CD4-positive, alpha-beta T cell treated with Interleukin-10 for 1 hour (primary cell): ENCODE measurements at places on chromosomes 7 and 10.

- DNase-seq: no peak
Measured at GRCh38 chr7:121313793-121314676, 14.8 kb upstream of the WNT16 start.

DNA sequence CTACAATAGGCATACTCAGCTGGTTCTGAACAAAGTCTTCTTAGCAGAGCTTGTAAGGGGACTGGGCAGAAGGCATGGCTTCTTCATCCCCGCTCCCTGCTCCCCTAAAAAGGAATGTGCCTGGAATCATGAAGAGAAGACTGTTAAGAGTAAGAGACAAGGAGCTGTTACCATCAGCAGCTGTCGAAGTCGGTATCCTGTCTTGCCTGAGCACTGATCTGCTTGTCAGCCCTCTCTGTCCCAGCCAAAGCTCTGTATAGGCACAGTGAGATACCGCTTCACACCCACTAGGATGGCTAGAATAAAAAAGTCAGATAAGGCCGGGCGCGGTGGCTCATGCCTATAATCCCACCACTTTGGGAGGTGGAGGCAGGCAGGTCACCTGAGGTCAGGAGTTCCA, 2.4 kb downstream of the ABLIM1 start:
- DNase-seq: no peak

GRCh38 chr10:109851616-109852474, 71.5 kb downstream of the XPNPEP1 start:
- no peak for DNase-seq

DNA sequence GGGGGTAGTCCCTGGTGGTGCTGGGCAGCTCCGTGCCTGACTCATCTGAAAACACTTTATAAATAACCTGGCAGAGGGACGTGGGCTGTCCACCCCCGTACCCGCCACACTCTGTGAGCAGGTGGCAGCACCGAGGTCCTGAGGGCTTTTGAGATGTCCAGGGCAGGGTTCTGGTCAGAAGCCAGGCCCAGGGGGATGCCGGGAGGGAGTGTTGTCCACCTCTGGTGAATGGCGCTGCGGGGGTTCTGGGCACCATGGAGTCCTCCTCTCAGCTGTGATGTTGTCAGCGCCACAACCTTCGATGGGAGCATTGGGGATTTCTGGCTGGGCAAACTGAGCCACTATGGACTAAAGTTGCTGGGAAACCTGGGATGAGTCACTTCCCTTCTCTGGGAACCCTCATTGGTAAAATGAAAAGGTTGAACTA, 27.4 kb upstream of the GOLGA7B start:
- DNase-seq: no peak

- no peak for DNase-seq
Measured at GRCh38 chr7:16416289-16417282, 4.8 kb downstream of the CRPPA start.

DNA sequence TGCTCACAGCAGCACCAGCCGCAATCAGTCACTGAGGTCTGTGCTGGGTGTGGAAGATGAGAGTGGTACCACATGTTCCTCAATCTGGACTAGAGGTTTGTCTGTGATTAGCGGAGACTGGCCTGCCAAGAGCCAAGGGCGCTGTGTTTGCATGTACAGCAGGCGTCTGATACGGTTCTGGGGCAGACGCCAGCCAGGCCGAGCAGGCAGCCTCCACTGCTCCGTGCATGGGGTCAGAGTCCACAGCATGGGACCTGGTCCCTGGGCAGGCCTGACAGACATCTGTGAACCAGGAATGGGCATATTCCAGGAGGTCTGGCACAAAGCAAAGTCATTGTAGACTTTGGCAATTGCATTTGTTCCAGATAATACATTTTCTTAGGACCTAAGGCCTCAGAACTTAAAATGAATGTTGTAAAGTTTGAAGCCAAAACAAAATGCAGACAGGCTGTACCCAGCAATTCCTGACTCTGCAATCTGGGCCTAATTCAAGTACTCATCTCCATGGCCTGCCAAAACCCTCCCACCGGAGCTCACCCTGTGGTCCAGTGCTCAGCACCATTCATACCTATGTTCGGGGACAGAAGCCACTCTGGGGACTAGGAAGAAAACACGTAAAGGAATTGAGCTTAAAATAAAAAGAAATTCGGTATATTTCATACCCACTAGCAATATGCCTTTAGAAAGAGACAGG, 50.0 kb upstream of the FAM20C start:
- no peak for DNase-seq

DNA sequence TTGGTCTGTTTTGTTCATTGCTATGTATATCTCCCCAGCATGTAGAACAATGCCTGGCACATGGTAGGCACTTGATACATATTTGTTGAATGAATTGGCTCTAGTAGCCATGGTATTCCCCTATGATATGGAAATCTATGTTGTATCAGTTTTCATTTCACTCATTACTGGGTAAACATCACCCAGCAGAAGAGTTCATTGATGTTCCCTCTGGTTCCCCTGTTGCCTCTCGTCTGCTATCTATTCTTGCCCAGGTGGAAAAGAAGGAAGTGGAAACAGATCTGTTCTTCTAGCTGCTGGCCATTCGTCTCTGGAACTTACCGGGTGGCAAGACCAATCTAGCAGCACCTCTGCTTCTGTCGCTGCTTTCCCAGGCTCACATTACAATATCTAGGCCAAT, 71.5 kb downstream of the LRRC4 start:
- no peak for DNase-seq

DNA sequence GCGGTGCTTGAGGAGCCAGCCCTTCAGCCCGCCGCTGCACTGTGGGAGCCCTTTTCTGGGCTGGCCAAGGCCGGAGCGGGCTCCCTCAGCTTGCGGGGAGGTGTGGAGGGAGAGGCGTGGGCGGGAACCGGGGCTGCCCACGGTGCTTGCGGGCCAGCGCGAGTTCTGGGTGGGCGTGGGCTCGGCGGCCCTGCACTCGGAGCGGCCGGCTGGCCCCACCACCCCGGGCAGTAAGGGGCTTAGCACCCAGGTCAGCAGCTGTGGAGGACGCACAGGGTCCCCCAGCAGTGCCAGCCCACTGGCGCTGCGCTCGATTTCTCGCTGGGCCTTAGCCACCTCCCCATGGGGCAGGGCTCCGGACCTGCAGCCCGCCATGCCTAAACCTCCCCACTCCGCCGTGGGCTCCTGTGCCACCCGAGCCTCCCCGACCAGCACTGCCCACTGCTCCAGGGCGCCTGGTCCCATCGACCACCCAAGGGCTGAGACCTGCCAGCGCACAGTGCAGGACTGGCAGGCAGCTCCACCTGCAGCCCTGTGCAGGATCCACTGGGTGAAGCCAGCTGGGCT, 9.5 kb upstream of the GSTO1 start:
- no peak for DNase-seq

DNA sequence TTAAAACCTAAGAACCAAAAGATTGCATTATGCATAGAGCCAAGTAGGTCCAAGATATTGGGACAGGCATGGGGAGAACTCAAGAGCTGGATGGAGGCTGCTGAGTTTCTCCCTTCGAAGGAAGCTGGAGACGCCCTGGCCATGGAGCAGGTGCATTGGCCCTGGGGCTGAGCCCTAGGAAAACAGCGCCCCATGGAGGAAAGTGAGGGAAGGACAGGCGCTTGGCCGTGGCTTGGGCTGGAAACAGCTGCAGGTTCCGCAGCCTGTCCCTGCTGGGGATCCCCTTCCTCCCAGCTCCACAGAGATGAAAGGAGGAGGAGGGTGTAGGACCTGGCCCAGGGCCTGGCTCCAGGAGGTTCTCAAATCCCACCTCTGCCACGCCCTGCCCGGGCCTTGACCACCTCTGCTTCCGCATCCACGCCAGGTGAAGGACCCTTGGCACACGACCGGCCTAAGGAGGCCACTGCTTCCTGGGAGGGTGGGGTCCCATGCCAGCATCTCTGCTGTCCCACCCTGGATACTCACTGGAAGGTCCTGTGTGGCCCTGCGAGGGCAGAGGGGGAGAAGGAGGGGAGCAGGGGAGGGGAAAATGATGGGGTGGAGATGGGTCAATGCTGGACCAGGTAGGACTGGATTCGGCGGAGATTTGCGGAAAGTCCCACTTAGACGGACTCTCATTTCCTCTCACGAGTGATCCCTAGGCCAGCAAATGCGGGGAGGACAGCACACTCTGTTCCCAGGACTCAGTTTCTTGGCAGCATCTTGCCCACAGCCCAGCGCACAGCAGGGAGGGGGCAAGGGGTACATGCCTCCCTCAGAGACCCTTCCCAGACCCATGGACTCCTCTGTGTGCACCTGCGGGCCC, 258.6 kb upstream of the TCERG1L start:
- DNase-seq: no peak

DNA sequence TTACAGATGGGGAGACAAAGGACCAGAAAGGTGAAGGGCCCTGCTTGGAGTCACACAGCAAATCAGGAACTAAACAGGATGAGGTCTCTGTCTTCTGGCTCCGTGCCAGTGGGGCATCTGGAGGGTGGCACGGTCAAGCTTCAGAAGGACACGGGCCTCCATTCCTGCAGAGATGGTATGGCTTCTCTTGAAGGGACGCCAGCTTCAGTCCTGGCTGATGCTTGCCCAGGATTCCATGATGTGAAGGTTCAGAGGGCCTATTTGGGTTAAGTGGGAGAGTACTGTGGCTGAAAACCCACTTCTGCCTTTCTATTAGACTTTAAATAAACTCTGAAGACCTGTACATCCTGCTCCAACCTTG, 6.1 kb downstream of the RAMP3 start:
- no peak for DNase-seq

- DNase-seq: no peak
Measured at GRCh38 chr10:35465673-35466072, 129.4 kb downstream of the CCNY start.

- no peak for DNase-seq
Measured at GRCh38 chr7:68449816-68450215, 1148.5 kb upstream of the AUTS2 start.

DNA sequence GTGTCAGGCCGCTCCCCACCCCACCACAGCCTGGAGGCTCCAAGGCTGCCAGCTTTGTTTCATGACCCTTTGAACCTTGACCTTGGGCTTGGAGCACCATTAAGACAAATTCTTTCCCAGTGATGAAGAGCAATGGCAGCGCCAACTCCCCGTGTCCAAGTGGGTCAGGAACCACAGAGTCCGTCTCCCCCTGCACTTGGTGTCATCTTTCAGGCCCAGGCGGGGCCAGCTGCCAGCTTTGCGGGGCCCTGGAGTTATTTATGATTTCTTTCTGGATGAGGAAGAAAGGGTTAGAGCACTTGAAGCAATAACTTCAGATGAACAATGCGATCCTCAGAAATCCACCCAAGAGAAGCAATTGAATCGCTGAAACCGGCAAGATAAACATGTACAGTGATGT, 110.8 kb downstream of the MYL10 start:
- DNase-seq: no peak

DNA sequence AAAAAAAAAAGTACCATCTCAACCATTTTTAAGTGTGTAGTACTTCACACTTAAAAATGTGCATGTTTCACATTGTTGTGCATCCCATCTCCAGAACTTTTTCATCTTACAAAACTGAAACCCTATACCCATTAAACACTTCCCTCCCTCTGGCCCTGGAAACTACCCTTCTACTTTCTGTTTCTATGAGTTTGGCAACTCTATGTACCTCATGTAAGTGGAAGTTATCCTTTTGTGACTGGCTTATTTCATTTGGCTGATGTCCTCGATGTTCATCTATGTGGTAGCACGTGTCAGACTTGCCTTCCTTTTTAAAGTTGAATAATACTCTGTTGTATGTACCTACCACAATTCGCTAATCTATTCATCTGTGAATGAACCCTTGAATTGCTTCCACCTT, 12.2 kb downstream of the KCNMA1 start:
- DNase-seq: no peak

DNA sequence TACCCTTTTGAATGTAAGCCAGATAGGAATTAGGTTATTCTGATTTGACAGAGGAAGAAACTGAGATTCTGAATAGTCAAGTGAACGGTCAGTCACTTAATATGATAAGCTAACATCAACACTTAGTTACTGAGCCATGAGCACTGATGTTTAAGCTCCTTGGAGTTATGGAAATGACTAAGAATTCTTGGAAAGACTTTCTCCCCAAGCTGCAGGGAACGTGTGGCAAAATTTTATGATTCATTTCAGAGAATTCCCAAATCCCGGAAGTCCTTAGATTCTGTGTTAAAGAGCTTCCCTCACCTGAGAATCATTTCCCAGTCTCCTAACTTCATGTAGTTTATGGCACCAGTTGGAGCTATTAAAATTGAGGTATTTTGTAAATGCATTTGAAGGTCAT, 330.9 kb downstream of the XPNPEP1 start:
- DNase-seq: no peak

DNA sequence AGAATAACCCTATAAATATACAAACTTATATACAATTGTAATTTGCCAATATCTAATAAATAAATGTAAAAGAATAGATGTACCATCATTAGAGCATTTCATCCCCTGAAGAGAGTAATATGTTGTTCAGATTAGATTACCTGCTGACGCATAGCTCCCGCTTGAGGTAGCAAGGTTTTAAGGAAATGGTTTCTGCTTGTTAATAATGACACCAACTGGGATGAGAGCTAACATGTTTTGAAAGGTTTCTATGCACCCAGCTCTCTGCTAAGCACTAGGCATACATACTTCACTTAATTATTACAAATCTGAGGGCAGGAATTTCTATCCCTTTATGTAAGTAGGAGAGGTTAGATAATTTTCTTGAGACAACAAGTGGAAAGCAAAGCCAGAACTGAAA, 1003.3 kb upstream of the SORCS1 start:
- no peak for DNase-seq

GRCh38 chr7:4115442-4115841, 566.7 kb upstream of the FOXK1 start:
- no peak for DNase-seq

DNA sequence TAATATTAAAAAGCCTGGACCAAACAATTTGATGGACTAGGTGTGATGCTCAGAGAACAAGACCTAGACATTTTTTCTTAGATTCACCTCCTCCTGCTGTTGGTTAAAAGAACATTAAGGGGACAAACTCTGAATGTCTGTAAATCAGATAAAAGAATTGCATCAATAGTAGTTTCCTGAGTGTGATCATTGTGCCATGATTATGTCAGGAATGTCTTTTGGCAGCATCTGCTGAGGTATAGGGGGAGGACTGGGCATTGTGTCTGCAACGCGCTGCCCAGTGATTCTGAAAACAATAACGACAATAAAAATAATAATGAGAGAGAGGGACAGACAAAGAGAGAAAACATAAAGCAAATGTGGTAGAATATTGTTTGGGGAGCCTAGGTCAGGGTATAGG, 6.9 kb downstream of the C7orf57 start:
- no peak for DNase-seq

DNA sequence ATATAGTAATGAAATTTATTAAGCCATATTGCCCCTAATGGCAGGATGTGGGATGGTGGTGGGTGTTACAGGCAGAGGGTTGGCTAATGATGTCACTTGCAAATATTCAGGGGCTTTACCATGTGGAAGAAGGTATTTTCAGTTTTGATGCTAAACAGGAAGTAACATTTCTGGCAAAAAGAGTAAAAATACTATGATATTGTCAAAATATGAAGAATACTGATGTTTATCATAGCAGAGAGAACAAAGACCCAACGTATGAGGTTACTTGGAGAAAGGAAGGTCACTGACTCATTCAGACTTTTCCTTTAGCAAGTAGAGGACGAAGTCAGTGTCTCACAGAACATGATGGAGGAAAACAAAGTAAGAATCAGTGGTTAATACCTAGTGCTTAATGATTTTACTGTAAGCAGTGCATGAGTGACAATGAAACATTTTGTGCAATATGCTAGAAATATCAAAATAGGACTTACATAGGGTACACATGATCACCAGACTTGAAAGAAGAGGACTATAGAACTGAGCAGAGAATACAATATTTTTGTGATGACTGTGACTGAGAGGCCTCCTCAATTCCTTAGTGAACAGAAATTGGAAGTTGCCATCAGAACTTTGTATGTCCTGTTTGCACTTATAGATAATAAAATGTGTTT, 89.7 kb upstream of the STEAP4 start:
- DNase-seq: no peak
